ENCODE measurements at places on chromosomes 13 and 19.
A peak's percentile ranks its signal among the peaks of the same experiment; 100 is the strongest.

DNA sequence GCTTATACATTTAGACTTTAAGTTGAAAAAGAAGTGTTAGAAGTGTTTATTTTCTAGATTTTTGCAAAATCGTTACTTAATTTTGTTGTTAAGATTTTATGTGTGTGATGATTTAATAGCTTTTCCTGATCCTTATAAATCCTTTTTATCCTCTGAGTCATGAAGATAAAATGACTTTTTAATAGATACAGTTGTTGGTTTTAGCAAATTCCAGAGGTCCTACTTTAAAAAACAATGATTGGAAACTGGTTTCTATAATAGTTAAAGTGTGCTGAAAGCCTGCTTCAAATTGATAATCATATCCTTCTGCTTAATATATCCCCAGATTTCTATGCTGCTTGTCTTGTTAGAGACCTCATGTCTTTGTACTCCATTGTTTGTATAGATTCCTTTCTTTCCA lies 39.0 kb downstream of the RNASEH2B start:
- no peak for DNase-seq

- DNase-seq: no peak
These were observed 4.9 kb upstream of the CLDN10 start for GRCh38 chr13:95547531-95548167.

GRCh38 chr19:20333508-20333907 lies 166.5 kb downstream of the ZNF486 start:
- peak; percentile 31 for DNase-seq

DNA sequence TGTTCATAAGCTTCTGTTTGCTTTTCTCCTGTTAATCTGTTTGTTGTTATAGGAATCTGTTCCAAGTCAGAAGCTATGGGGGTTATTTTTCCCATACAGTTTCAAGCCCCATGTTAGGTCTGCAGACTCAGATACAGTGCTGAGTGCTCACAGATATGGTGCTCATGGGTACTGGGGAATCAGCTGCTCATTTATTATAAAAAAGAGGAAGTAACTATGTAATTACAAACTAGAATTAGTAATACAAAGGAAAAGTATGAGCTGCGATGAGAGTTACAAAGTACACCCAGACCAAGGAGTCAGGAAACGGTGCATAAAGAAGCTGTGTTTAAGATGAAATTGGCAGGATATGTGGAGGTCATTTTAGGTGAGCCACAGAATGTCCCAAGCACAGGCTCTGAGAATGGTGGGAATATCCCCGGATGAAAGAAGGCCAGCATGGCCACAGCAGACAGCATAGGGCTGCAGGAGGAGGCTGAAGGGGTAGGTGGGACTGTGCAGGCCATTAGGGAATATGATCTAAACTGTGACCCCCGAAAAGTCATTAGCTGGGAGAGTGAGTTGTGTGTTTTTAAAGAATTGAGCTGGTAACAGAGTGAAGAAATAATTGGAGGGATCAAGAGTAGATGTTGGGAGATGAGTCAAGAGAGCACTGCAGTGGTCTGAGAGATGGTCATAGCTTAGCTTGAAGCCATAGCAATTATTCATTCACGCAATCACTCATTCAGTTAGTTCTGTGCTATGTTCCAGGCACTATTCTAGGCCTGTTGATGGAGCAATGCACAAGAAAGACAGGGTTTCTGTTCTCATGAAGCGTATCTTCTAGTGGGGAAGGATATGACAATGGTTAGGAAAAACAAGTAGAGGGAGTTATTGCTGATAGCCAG lies 177.4 kb upstream of the UBL3 start:
- DNase-seq: no peak

GRCh38 chr19:48461651-48461981 lies 6.2 kb downstream of the KCNJ14 start:
- DNase-seq: no peak

- no peak for DNase-seq
These were observed 59.3 kb downstream of the LRCH1 start for GRCh38 chr13:46612267-46612666.

DNA sequence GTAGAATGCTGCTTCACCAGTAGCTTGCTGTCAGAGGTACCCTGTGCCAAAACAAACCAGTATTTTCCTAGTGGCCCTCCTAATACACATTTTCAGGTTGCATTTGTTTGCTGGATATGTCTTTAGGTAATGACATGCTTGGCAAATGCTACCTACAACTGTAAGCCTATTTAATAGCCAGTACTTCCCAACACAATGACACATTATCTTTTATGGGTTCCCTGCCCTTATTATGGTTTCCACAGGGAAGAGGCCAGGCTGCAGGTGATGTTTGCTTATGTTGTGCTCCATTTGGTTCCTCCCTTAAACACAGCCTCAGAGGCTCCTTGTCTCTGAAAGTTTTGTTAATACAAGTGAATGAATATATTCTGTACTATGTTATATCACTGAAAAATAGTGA lies 24.7 kb downstream of the FRY start:
- DNase-seq: no peak

Measured in OCI-LY7 (cell line).